ENCODE measurements at places on chromosomes 7 and 10.

DNA sequence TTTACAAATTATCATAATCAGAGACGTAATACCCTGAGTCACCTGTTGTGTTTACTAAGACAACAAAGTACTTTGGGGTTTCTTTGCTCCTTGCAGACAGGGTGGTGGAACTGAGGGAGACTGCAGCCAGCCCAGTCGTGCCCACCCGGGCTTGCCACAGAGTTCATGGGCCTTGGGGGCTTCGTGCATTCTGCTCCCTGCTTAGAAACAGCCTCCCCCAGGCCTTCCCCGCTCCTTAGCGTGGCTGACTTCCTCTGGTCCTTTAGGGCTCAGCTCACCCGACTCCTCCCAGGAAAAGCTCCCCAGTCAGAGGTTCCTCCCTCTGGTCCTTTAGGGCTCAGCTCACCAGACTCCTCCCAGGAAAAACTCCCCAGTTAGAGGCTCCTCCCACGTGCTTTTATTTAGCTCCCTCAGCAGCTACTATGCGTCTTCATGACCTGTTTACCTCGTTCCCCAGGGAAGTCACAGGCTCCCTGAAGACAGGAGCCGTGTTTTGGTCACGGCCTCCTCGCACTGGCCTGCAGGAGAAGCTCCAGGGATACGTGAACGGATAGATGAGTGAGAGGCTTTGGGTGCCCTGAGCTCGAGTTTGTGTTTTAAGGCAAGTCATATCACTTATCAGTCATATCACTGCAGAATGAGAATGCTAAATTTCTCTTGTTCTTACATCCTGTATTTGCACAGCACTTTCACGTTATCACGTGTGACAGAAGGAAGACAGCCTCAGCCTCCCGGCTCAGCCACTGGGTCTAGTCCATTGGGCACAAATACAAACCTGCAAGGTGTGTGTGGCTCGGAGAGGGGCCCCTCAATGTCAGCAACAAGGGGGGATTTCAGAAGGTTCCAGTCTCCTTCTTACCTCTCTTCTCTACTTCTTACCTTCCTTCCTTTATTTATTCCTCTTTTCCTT, 52.7 kb upstream of the VIPR2 start:
- DNase-seq: no peak

DNA sequence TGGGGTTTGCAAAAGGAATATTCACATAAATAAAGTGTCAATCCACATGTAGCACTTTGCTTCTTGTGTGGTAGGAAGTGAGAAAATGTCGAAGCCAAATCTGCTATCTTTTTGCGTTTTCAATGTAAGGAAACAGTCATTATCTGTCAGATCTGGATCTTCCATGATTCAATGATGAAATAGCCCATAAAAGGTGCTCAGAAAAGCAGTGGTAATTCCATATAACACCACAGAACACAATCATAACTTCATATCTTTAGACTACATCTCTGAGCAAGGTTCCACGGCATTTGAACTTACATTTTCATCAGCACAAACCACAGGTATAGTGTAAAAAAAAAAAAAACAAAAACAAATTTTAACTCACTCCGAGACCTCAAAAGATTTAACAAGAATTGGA, 39.9 kb upstream of the EGR2 start:
- no peak for DNase-seq

DNA sequence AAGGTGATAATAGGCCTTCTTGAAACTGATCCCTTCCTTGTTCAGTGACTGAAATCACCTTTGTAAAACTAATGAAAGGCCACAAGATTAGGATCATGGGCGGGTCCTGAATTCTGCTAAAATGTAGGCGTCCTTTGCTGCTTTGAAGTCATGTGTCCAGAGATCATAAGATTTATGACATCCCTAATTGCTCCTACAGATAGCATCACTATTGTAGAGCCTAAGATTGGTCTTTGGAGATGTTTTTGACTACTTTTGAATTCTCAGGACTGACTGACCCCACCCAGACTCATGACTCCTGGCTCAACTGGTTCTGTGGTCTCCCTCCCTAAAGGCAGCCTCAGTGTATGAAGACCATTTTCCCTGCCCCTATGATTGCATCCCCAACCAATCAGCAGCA, 322.6 kb upstream of the SEMA3D start:
- no peak for DNase-seq

DNA sequence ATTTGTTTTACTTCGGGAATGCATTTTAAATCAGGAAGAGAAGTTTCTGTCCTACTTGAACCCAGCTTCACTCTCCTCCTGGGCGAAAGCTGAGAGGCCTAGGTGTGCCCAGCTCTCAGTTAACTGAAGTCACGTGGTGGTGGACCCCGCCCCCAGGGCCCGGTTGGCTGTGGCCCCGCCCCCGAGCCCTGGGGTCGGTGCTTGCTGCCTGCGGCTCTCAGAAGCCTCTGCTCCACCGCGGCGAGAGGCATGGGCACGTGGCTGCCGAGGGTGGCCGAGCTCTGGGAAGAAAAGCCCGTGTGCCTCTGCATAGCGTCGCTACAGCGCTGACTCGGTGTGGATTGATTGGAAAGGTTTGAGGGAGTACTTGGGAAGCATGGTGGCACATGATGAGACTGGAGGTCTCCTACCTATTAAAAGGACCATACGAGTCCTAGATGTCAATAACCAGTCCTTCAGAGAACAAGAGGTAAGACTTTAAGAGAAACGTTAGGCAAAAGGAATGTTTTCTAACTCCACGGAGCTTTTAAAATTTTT, 34.1 kb downstream of the NET1 start:
- peak; percentile 47 for DNase-seq

DNA sequence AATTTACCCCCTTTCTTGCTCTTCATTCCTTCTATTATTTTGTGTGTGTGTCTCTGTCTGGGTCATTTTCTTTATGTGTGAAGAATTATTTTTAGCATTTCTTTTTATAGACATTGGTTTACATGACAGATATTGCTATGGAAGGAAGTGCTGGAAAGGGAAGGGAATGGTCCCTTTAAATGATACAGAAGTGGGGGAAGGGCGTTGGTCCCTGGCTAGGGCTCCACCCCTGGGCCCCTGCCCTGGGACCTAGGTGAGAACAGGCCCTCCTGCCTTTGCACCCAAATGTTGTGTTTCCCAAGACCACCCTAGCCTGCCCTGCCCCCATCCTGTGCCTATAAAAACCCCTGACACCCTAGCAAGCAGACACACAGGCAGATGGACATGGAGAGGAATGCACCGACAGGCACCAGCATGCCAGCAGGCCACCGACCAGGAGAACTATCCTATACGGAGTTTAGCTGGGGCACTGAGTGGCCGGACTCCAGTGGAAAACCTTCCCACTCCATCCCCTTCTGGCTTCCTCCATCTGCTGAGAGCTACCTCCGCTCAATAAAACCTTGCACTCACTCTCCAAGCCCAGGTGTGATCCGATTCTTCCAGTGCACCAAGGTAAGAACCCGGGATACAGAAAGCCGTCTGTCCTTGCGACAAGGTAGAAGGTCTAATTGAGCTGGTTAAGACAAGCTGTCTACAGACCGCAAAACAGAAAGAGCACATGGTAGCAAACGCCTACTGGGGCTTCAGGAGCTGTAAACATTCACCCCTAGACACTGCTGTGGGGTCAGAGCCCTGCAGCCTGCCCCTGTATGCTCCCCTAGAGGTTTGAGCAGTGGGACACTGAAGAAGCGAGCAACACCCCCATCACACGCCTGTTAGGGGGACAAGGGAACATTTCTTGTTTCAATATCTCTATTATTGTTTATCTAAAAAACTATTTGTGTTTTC, 515.7 kb downstream of the SORCS1 start:
- no peak for DNase-seq

DNA sequence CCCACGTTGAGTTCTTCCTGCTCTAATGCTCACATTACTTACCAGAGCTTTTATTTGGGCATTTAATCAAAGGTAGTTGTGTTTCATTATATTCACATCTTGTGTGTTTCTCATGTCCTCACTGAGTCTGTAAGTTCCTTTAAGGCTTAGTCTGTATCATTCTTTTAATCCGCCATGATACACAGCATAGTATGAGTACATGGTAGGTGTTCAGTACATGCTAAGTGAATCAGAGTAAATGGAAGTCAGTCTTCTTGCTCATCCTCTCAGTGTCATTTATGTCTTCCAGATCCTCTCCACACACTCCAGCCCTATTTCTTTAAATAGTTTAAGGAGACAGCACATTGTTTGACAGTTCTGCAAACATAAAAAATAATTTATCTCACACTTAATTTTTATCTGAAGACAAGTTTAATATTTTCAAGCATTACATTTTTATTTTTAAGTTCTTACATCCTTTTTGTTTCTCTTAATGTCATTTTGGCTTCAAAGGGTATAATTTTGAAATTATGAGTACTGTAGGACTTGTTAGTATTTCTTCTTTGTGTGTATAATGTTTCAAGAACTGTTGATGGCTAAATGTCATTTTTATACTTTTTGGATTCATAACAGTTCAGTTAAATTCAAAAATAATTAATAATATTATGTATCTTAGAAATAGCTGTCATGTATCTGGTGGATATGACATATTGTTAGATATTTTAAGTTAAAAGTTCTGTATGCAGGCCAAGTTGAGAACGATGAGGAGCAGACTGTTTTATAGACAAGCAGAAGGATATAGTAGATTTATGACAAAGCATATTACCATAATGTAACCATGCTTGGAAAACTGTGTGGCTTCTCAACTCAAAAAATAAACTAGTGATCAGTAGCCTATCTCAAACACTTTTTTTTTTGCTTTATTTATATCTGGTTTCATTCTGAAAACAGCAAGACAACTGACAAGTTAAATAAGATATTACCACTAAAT, 342.7 kb downstream of the LRMDA start:
- no peak for DNase-seq

GRCh38 chr7:28224172-28224571, 43.6 kb upstream of the JAZF1 start:
- no peak for DNase-seq

DNA sequence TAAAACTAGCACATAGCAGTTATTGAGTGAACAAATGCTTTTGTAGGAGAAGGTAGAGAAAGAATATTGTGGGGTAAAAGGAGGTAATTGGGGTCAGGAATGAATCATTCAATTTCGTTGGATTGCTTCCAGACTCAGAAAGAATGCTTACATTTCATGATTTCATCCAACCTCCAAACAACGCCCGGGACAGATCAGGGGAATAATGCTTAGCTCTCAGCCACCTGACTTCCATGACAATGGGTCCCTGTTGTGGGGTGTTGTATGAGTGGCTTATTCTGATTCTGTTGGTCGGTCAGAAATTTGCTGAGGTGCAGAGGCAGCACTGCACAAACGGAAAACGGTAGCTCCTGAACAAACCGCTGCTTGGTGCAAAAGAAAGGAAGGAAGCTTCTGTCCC, 24.0 kb upstream of the INPP5F start:
- no peak for DNase-seq

GRCh38 chr10:53209944-53210611, 437.5 kb upstream of the MBL2 start:
- no peak for DNase-seq

- no peak for DNase-seq
Measured at GRCh38 chr7:15326044-15326644, 235.7 kb downstream of the AGMO start.

GRCh38 chr10:94279835-94280709, 82.7 kb downstream of the NOC3L start:
- DNase-seq: peak; percentile 15

DNA sequence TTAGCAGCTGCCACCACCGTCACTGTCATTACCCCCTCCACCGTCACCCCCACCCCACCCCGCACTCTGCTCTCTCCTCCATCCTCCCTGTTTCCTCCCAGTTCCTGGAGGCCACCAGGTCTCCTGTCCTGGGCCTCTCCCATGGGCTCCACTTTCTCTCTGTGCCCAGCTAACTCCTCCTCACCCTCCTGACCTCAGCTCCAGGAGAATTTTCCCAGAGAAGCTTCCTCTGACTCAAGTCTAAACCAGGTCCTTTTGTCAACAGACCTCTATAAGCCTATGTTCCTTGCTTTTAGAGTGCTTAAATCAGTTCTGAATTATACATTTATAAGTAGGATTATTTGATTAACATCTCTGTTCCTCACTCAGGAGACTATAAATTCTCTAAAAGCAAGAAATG, 150.0 kb downstream of the ARHGAP12 start:
- DNase-seq: no peak

GRCh38 chr7:33286501-33286900, 157.1 kb downstream of the BBS9 start:
- no peak for DNase-seq

- no peak for DNase-seq
Measured at GRCh38 chr7:1843271-1843861, 173.3 kb downstream of the ELFN1 start.

GRCh38 chr10:12975266-12975665, 26.2 kb downstream of the CCDC3 start:
- peak; percentile 29 for DNase-seq

DNA sequence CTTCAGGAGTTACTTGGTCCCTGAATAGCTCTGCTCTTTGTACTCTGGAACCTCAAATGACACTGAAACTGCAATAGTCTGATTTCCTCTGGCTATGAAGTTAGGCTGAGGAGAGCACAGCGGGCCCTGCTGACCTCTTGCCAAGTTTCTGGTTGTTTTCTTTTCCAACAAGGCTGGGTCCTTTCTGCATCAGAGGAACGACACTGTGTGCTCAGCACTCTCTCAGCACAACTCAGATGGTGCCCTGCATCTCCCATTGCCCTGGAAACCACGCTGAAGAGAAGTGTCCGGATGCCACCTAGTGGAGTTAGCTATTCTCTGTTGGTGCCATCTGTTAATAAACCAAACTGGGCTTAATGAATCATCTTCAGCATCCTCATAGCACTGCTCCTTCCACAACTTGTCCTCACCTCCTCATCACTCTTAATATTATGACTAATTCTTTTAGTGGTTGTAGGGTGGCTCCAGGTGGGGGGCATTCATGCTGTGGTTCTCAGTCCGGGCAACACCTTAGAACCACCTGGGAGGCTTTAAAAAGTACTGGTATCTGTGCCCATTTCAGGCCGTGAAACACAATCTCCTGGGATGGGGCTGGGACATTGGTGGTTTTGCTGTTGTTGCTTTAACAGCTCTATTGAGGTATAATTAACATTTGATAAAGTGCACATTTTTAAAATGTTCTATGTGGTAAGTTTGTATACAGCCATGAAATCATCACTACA, 8.2 kb upstream of the EFCAB10 start:
- peak; percentile 50 for DNase-seq

- no peak for DNase-seq
Measured at GRCh38 chr10:71750124-71750841, 23.0 kb downstream of the VSIR start.

Measured in 8988T (cell line).